GM04503 (cell line): ENCODE measurements at places on chromosomes 7 and 10.

DNA sequence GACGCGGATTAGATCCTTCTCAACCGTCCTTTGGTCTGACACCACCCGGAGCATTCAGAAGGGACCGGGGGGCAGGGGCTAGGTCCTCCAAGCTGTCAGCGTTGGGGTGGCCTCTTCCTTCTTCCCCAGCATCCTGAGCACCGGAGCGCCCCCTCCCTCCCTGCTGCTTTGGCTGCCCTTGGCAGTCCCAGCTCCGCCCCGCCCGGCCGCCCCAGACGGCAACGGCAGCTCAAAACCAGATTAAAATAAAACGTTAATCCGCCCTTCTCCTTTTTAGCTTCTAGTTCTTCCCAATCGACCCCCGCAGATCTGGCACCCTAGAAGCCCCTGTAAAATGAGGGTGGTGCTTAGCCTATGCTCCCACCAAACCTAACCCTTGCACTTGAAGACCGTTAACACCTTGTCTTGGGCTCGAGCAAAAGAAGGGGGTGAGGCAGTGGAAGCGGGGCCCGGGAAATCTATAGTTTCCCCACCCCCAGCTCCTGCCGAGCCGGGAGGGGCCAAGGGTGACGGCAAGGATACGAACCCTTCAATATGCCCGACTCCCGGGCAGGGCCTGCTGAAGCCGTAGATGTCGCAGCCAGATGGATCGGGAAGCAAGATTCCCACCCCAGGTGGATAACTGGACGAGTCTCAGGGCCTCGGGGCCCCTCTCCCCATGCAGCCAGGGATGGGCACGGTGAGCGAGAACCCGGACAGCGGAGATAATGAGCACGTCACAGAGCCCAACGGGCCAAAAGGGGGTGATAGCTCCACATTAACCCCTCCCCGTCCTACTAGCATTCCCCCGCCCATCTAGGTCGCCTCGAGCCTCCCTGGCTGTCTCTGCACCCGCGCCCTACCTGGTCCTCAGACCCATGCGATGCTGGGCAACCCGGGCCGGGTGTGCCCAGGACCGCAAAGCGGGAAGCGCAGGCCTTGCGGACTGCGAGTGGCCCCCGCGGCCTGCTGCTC, 169.7 kb downstream of the NRF1 start:
- DNase-seq = no peak

GRCh38 chr7:88172842-88173241, 47.0 kb downstream of the SRI start:
- no peak for DNase-seq

- DNase-seq = no peak
These were observed 41.1 kb downstream of the BRI3 start for GRCh38 chr7:98322331-98323270.

DNA sequence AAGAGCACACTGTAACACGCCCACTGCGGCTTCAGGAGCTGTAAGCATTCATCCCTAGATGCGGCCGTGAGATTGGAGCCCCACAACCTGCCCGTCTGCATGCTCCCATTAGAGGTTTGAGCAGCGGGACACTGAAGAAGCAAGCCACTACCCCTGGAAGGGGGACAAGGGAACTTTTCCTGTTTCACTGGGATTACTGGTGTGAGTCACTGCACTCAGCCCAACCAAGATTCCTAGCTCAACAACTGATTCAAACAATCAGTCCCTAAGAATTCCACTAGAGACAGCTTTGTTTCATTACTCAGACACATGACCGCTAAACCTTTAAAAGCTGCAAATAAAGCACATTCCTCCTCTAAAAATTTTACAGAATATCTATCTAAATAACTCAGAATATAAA, 69.8 kb downstream of the ORC5 start:
- DNase-seq = peak; percentile 30

DNA sequence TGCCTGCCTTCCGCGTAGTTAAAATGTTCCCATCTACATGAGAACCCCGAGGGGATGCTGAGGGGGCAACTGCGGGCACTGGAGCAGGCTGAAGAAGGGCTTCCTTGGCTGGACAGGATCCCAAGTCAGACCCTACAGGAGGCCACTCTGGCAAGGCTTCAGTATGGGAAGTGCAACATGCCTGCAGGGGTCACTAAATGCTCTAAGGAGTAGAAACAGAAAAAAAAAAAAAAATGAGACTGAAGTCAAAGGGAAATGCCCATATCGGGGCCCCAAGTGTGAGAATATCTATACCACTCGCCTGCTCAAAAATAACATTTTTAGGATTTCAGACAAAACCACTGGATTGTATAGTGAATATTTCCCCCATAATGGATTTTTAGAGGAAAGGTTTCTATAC, 33.5 kb downstream of the FAM204A start:
- DNase-seq = no peak

DNA sequence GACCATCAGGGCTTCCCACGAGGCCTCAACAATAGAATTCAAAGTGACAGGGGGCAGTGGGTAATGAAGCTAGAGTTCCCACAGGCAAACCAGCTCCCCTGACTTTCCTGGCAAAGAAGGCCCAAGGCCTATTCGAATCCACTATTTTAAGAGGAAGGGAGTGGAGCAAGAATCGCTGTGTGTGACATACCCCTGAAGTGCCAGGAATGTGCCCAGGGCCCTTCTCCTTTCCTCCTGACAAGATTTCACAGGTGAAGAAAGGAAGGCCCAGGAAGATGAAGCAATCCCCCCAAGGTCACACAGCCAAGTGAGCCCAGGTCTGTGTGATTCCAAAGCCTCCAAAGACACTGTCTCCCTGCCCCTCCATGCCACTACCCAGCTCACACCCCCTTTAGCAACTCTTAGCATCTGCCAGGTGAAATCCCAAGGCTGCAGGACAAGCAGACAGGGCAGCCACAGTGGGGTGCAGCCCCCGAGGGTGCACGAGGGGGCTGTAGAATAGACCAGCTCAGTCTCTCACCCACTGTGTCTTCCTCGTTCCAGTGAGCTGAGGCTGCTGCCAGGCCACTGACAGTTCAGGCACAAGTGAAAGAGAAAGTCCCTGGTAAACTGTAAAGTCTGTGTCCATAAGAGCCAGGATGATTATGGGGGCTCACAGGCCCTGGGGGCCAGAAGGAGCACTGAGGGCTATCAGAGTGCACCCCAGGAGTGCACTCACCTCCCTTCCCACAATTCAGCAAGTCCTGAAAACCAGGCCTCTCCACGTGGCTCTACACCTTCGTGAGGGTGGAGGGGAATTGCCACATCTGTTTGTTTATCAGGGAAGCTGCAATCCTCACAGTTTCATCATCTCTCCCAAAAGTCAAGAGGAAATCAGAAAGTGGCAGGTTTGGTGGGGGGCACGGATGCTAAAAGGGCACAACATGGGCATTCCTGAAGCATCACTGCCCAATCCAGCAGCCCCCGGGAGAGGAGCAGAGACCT, 70.8 kb upstream of the ZMIZ1 start:
- DNase-seq = no peak

DNA sequence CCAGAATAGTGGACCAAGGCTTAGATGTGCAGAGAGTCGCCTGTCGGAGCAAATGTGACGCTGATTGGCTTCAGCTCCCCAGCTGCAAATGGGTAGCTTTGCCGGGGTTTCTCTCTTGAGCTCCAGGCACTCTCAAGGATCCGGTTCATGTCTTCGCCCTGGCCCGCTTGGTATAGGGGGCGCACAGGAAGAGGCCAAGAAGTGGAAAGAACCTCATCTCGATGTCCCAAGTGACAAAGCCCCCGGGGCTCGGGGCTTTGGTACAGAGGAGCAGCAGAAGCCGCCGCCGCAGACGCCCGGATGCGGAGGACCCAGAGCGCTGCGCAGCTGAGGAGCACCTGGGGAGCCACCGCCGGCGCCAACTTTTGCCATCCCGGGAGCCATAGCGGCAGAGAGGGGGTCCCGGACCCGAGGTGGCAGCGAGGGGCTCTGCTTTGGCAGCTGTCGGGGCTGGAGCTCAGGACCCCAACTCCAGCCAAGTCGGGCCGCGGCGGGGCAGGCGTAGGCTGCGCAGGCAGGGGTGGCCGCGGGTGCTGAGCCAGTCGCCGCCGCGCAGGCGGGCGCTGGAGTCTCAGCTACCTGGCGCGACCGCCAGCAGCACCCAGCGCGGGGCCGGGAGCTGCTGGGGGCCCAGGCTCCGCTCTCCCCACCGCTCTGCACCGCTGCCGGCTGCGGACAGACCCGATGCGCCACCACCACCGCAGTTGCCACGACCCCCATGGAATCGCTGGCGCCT, 466.6 kb downstream of the XPNPEP1 start:
- no peak for DNase-seq

DNA sequence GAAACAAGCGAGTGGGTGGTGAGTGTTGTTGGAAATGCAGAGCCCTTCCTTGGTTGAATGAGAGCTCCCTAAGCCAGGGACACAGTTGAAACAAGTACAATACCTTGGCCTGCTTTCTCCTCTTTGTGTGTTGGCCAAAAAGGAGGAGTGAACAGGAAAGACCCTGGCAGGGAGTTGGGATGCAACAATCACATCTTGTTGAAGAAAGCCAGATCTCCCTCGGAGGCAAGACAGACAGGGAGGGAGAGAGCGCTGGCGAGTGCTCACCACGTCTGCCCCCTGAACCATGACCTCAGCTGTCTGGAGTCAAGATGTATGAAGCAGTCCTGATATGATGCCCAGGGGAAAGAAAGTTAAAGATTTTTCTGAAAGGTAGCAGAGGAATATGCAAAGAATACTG, 66.8 kb downstream of the ADAM12 start:
- no peak for DNase-seq

DNA sequence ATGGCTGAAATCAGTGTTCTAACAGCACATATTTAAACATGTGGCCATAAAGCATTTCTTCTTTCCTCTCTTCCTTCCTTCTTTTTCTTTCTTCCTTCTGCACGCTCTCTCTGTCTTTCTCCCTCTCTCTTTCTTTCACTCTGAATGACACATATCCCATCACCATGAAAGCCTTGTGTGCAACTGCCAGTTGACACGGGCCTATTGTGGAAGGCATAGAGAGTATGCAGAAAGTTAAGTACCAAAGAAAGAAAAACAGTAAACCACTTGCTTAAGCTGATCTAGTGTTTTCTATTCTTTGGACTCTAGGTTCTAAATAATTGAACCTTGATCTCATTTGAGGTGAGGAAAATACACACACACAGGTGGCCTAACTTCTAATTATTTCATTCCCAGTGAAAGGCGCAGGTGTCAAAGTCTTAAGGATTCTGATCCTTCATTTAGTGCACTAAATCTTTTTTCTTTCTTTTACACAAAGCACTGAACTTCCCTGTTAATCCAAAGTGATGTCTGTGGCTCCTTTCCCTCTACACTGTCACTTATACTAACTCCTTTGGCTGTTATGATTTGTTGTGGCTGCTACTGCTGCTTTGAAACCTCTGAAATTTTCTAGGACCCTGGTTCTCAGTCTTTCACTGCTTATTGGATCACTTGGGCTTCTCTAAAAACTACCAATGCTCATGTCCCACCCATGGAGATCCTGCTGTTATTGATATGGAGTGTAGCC, 17.7 kb downstream of the DKK1 start:
- no peak for DNase-seq

DNA sequence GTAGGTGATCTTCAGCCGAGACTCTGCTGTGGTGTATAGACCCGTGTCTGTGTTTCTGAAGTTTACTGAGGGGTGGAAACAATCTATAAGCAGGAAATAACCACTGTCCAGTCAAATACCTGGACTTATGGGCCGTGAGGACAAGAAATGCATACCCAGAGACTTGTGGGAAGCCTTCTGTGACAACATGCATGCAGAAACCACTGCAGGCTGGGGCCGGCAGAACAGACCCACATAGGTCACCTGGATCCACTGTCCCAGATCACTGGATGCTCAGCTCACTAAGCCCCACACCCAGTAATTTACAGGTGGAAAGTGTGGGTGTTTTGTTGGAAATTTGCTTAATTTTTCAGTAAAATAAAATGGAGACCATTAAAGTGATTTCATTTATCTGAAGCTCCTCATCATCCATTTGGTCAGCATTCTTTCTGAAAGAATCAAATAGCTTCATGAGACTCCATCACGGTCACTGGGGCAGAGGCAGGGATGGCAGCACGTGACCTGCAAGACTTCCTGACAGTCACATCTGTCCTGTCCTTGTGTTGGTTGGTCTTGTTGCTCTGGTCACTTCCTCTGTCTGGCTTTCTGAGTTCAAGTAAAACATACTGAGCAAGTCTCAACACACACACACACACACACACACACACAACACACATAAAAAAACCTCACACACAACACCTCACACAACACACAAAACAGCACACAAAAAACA, 108.3 kb downstream of the TNS3 start:
- DNase-seq = no peak

- DNase-seq = no peak
These were observed 161.8 kb upstream of the CACNA2D1 start for GRCh38 chr7:82605247-82605864.

GRCh38 chr10:349081-349480, 213.8 kb downstream of the ZMYND11 start:
- no peak for DNase-seq

GRCh38 chr7:54477083-54477482, 65.1 kb upstream of the VSTM2A start:
- no peak for DNase-seq

DNA sequence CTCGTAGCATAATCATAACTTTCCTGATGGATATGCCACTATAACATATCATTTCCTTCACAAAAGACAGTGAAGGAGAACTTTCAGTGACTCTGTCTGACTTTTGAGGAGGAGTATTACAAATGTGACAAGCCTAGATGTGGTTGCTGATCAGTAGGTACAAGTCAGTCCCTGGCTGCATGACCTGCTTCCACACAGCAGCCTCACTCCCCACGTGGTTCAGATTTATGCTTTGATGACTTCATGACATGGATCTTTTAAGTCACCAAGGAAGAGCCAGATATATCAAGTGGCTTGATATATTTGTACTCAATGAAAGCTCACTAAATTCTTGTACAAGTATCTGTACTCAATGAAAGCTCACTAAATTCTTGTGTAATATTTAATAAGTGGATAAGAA, 50.9 kb upstream of the MKLN1 start:
- DNase-seq = no peak

DNA sequence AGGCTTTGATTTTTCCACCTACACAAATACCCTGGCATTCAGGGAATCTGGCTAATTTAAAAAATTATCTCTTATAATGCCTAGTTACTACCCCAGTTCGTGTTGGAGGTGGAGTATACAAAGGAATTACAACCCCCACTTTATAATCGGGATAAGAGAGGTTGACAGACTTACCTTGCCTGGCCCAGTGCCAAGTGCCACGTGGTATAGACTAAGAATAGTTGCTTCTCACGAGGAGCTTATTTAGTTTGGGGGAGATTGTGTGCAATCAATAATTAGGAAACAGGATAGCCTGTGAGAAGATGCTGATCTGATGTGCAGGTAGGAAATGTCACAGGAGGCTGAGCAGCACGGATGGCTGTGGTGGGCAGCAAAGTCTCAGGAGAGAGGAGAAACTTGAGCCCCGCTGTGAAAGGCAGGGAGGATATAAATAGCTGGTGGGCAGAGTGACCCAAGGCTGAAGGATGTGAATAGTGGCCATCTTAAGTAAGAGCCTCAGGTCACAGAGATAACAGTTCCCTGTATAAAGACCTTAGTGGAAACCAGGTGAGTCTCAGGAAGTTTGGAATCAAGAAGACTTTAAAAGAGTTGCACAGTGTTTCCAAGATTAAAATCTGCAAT, 11.3 kb upstream of the ATXN7L1 start:
- no peak for DNase-seq

DNA sequence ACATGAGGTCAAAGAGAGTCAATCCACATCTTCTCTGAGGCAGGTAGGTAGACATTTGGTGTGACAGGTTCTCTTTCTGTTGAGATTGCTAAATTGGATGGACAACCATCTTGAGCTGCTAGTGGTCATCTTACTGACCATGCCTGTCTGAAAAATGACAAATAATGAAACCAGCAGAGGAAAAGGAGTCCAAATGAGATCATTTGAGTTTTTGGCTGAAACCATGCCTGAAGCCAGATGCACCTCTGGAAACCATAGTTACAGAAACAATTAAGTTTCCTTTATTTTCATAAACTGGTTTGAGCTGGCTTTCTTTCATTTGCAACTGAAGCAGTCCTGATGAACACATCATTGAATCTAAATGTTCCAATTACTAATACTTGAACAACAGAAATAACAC, 100.6 kb downstream of the ZNF438 start:
- no peak for DNase-seq
